ENCODE measurements at places on chromosomes 5 and 9. TPM values are rescaled to one million over a fixed set of nuclear protein-coding genes. Genes with fewer than 3 reads are reported as not detected.

MCC gene
- total RNA-seq, result 16.7 TPM

GRCh38 chr5:64814073-64814472 is 45.3 kb downstream of the CWC27 start:
- no peak for DNase-seq

DNA sequence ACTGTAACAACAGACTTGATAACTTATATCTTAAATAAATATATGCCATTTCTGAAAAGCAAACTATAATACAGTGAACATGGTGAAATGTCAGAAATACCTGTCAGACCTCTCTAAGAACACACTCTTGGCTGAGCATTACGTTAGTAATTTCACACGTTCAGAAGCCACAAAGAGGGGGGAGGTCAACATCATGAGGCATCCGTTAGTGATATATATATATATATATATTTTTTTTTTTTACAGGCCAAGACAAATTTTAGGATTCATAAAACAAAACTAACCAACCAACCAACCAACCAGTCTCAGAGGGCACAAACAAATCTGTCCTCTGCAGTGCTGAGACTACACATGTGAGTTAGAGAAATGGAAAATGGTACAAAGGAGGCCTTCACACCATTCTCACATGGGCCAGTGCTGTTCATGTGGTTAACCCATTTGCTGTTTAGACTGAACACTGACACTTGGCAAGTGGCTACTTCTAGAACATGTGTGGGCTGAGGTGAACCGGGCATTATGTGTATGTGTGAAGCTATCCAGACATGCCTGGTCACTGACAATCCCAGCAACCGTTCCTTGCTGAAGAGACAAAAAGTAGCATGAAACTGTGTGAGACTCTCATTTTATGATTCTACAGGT is 54.5 kb downstream of the ELL2 start:
- DNase-seq, result no peak

DNA sequence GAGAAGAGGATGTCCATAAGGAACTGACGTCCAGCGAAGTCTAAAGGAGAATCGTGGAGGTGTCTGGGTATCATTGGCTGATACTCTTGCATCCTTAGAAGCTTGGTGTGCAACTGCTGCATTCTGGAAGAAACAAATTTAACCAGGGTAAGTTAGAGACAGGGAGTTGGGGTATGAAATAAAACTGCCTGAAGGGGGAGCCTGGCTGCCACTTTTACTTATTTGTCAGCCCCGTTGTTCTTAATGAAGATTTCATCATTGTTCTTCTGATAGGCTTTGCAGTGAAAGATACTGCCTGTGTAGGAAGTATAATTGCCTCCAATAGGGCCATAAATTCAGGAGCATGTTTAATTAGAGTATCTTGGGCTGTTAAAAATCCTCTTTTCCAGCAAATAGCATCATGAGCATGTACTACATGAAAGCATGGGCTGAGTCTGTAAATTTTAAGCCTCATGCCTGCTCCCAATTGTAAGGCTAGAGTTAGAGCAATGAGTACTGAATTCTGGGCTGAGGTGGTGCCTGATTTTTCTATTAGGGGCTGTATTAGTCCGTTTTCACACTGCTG is 1264.5 kb upstream of the ACO1 start:
- no peak for DNase-seq

- DNase-seq, result peak; percentile 50
Observed at GRCh38 chr9:113454914-113455761, 8.4 kb upstream of the RGS3 start.
